Kidney glomerular epithelial cell (primary cell): ENCODE measurements at places on chromosomes 7 and 10.

DNA sequence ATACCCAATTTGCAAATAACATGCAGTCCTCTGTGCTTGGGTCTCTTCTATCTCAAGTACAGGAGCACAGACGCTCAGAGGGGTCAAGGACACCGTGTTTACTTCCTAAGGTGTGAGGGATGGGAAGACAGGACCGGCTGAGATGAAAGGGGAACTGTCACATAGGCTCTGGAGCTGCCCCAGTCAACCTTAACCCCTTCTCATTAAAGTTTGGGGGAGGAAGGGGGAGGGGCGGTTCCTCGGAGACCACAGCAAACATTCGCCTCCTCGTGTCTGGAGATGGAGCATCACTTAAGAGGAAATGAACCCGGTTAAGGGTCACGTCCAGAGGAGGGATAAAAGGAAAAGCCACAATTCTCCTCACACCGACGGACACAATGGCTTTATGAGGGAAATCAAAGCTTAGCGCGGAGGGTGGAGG, 1.1 kb downstream of the SH3PXD2A start:
- DNase-seq, result no peak

GRCh38 chr10:126421756-126422256, 33.5 kb upstream of the ADAM12 start:
- peak; percentile 3 for DNase-seq

- DNase-seq, result no peak
Observed at GRCh38 chr10:79052291-79053080, 16.3 kb upstream of the ZMIZ1 start.

- DNase-seq, result no peak
Observed at GRCh38 chr7:36062154-36062815, 90.8 kb upstream of the EEPD1 start.

GRCh38 chr7:130845581-130846085, 111.6 kb upstream of the KLF14 start:
- DNase-seq, result no peak

- no peak for DNase-seq
Observed at GRCh38 chr7:50621206-50621605, 56.0 kb upstream of the DDC start.

DNA sequence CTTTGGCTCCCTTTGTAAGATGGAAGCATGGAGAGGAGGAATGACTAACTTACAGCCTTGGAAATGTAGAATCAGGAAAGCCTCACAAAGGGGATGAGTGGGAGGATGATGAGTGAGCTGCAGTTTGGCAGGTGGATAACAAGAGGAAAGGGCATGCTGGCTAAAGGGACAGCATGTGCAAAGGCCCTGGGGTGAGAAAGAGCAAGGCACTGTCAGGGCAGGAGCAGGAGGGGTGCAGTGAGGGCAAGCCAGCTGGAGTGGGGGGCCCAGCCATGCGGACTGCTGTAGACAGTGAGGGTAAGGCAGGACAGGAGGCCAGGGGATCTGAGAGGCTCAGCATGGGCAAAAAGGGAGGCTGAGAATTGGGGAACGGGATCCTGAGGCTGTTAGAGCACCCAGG, 20.5 kb downstream of the TLL2 start:
- DNase-seq, result no peak

- no peak for DNase-seq
Observed at GRCh38 chr7:132485136-132485535, 91.1 kb downstream of the PLXNA4 start.

GRCh38 chr10:116210588-116211346, 62.2 kb downstream of the GFRA1 start:
- no peak for DNase-seq

DNA sequence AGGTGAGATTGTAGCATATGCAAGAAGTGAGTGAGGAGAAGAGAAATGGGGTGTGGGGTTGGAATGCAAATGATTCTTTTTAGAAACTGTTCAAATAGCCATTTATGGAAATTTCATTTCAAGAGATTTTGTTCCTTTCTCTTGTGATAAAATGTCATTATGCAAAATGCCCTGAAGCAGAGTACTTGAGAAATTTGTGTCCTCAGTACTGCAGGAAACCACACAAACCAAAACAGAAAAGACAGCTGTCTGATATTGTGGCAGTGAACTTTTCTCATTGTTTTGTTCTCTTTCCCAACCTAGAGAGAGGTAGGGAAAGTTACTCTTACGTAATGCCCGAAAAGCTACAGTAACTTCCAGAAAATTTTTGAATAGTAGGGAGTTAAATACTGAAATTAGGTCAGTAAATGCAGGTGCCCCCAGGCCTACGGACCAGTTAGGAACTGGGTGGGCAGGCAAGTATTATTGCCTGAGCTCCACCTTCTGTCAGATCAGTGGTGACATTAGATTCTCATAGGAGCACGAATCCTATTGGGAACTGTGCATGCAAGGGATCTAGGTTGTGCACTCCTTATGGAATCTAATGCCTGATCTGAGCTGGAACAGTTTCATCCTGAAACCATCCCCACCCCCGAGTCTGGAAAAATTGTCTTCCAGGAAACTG, 34.0 kb downstream of the DLD start:
- DNase-seq, result no peak

- peak; percentile 97 for DNase-seq
Observed at GRCh38 chr7:3194501-3195141, 106.4 kb upstream of the SDK1 start.

- DNase-seq, result no peak
Observed at GRCh38 chr7:106260136-106260561, 24.6 kb downstream of the NAMPT start.

DNA sequence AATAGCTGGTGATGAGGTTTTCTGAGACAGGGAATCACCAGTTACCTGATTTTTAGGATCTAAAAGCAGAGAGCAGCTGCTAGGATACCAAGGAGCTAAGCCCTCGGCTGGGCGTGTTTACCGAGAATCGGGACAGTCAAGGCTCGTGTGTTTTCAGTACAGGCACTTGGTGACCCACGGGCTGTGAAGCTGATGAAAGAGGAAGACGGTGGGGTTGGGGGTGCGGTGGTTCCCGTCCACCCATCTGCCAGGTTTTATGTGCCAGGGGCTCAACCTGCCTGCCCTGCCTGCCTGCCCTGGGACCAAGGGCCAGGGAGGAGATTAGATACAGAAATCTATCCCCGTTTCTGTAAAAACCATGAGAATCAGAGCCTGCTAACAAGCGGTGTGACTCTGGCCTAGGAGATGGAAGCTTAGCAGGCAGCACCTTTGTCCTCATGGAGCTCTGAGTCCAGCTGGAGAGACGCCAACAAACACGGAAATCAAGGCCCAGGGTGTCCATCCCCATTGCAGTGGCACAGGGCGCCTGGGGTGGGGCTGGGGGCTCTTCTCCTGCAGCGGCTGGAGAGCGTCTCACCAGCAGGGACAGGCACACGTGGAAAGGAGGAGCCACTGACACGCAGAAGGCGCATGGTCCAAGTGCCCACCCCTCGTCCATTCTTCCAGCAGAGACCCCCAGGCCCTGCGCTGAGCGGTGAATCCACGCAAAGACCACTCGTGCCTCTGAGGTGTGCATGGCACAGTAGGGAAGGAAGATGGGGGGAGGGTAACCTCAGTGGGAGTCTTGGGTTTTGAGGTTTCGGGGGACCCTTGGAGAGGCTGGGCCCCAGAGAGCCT, 265.0 kb upstream of the TCERG1L start:
- DNase-seq, result no peak

DNA sequence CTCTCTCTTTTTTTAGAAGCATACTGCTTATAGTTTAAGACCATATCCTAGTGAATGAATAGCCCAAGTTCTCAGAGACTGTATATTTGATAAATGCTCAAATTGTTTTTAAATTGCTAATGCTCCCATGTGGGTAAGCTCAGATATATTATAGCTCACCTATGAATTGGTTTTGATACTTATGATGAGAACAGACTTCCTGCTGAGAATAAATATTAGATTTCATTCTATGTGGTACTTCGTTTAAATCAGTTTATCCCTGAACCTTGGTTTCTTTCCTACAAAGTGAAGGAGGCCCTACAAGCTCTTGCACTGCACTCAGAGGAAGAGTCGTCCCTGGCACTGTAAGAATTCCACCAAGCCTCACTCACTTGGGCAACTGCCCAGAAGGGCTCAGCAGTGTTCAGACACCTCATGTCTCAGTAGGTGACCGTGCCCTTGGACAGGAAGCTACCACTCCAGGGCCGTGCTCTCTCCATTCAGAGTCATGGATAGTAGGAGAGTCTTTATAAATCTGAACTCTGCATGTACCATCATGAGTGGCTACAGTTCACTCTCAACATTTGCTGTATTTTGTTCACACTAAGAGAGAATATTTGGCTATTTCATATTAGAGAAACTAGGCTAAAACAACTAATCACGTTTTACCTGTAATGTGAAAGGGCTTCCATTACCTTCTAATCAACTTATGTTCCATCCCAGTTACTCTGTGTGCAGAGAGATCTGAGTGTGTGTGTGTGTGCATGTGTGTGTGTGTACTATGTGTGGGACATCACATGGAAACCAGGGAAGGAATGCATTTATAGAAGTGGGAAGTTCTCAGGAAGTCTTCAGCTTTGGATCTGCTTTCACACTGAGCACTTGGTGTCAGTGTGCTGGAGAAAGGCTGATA, 93.8 kb downstream of the PTPRE start:
- DNase-seq, result peak; percentile 12
